ENCODE measurements at places on chromosomes 13 and 19.

DNA sequence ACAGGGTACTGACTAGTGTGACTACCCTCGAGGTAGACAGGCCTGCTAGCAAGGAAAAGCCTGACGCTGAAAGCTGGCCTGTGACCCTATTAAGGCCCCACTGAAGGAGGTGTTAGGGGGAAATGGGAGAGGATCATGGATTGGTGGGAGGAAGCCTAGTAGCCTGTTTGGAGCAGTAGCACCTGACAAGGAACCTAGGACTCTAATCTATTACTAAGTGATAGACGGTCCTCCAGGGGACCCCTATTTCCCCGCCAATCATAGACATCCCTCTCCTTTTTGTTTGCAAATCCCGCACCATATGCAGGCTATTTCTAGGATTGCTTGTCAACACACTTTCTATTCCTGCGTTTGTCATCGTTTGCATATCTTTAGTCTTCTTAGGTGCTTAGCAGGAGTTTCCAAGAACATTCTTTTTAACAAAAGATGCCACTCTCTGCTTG lies 1338.8 kb upstream of the MIR17HG start:
- no peak for DNase-seq

DNA sequence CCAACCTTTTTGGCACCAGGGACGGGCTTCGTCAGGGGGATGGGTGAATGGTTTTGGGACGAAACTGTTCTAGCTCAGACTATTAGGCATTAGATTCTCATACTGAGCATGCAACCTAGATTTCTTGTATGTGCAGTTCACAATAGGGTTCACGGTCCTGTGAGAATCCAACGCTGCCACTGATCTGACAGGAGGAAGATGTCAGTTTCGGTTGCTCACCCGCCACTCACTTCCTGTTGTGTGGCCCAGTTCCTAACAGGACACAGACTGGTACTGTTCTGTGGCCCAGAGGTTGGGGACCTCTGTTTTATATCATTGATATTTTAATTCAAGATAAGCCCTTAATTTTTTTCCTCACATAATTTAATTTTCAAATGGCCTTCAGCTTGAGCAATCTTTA lies 26.7 kb upstream of the TDRD3 start:
- no peak for DNase-seq

- no peak for DNase-seq
Measured at GRCh38 chr19:45253396-45254027, 2.4 kb downstream of the MARK4 start.

- DNase-seq: no peak
Measured at GRCh38 chr13:71880753-71881541, 13.9 kb upstream of the DACH1 start.

DNA sequence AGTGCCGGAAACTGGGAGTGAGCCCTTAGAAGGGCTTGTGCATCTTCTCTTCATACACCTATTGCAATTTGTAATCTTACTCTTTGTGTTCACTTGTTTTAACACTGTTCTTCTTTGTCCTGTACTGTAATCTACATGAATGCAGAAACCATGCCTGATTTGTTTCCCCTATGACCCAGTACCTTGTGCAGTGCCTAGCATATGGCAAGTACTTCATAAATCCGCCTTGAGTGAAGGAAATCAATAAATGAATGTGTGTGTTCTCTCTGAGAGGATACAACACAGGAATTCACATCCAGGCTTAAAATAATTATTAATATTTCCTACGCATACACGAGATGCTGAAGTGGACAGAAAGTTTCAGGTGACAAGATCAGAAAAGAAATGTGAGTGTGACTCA lies 172.6 kb downstream of the GPC6 start:
- DNase-seq: no peak

- DNase-seq: no peak
Measured at GRCh38 chr13:30665638-30666037, 47.9 kb downstream of the USPL1 start.

GRCh38 chr13:94716016-94716415 lies 3.7 kb upstream of the SOX21 start:
- no peak for DNase-seq

GRCh38 chr19:18002347-18002850 lies 5.6 kb upstream of the ARRDC2 start:
- no peak for DNase-seq

DNA sequence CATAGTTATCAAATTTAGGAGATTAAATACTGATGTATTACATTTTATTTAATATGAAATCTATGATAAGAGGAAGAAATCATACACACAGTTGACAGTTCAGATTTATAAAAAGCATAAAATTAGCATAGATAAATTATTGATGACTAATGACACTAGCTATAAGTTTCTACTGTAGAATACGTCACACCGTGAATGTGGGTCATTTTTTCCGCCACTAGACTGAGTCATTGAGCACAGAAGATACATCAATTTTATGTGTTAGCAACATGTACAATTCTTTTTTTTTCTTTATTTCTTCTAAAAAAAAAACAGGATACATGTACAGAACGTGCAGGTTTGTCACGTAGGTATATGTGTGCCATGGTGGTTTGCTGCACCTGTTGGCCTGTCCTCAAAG lies 22.2 kb downstream of the AP2S1 start:
- peak; percentile 74 for DNase-seq

GRCh38 chr13:50080911-50081678 lies 65.9 kb downstream of the KCNRG start:
- no peak for DNase-seq

DNA sequence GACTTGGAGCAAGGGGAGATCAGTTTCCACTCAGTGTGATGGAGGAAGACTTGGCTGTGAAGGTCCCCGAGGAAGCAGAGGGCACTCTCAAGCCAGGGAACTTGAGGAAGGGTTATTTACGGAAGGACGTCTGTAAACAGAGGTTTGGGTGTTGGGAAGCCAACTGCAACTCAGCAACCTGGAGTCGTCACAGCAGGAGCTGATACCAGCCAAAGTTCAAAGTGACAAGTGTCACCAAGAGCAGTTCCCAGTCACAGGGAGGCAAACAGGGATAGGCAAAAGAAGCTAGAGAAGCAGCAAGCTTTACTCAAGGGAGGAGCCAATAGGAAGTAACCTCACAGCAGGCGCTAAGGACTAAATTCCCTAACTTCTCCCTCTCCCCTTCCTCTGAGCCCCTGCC lies 205.5 kb downstream of the EFNB2 start:
- no peak for DNase-seq

- DNase-seq: no peak
Measured at GRCh38 chr13:38687246-38688229, 661 bp downstream of the FREM2 start.

DNA sequence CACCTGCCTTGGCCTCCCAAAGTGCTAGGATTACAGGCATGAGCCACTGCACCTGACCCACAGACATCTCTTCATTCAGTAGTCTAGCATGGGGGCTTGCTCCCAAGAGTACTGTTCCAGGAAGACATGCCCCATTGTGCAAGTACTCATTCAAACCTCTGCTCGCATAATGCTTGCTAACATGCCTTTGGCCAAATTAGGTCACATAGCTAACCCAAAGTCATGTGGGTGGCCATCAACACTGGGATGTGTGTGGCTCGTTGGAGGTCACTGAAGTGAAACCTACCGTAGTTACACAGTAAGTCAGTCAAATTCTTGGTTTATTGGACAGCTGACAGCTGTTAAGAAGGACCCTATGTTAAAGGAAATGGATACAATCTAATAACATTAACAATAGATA lies 20.3 kb downstream of the RFXAP start:
- DNase-seq: no peak
